ENCODE measurements at places on chromosomes 1 and 21.

- DNase-seq, result no peak
Observed at GRCh38 chr1:208232662-208233038, 11.5 kb downstream of the PLXNA2 start.

DNA sequence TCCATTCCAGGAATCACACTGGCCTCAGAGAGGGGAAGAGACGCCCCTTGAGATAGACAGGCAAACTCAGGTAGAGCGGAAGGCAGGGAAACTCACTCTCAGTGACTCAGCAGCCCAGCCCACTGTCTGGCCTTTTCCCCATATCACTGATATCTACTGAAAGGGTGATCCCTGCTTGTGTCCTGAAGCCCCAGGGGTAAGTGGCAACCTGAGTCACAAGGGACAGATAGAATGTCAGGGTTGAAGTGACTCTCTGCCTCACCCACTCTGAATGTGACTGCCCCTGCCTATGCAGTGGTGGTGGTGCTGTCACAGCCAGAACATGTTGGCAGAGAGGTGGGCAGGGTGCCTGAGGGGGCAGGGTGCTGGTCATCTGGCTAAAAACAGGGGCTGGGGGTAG is 157.5 kb upstream of the FGGY start:
- DNase-seq, result no peak

DNA sequence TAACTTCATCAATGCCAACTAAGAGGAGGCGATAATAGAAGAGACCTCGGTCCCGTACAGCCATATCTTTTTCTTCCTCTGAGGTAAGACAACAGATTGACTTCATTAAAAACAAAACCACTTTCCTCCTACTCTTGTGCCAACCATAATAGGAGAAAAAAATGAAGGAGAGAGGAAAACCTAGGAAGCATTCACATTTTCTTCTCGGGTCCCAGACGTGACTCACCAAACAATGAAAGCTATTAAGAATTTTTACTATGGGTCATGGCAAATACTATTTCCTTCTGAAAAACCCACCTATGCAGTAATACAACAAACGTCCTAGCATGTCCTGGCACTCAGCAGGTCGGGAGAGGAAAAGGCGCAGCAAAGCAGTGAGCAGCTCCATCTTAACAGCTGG is 8.6 kb upstream of the BCL2L15 start:
- DNase-seq, result no peak

GRCh38 chr1:177809819-177810218 is 160.0 kb downstream of the SEC16B start:
- no peak for DNase-seq

- DNase-seq, result no peak
Observed at GRCh38 chr1:59018446-59018845, 234.6 kb upstream of the JUN start.

DNA sequence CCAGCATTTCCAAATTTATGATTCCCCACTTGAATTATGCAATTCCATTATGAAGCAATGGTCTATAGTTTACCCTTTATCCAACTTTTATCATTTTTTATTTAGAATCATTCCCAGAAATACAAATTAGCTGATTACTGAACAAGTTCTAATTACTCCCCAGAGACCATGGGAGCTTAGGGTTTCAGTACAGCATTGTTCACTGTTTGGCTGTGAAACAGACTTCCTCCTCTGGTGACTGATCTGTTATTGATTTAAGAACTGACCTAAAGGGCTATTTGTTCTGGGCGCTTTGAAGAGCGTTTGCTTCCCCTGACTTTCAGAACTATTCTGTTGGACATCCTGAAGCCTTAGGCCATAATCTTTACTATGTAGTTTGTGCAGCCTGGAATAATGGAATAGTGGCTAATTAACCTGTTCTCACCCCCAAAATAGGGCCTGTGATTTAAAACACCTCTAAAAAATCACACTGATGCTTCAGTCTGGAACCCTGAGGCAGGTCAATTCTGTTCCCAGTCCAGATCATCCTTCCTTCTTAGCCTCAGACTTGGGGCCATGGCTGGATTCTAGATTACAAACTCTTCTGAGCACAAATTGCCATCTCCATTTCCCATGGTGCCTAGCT is 58.7 kb downstream of the ALG14 start:
- no peak for DNase-seq

Measured in activated effector memory CD4-positive, alpha-beta T cell treated with Interleukin-2 at 50 U/mL for 16 hours (primary cell).